A549 treated with ZK216348 at 1 μM for 4 hours (cell line): ENCODE measurements at places on chromosomes 11 and 22. TPM values are rescaled to one million over a fixed set of nuclear protein-coding genes. Genes with fewer than 3 reads are reported as not detected.

Gene P4HA3
- 37.2 to 64.7 TPM (median 49.8 TPM) in 5 replicates for total RNA-seq

Gene C22orf31
- not detected in 5 replicates for total RNA-seq

Gene CEP126
- total RNA-seq: 2.8 to 3.8 TPM (median 3.4 TPM) in 5 replicates

Gene OR10A2
- not detected in 5 replicates for total RNA-seq

Gene C2CD2L
- 3.6 to 6.6 TPM (median 6.5 TPM) in 5 replicates for total RNA-seq

Gene YAP1
- total RNA-seq: 45.5 to 75.2 TPM (median 60.5 TPM) in 5 replicates

Gene ANO1
- total RNA-seq: 1.4 to 3.0 TPM (median 1.7 TPM) in 5 replicates

Gene FDXACB1
- total RNA-seq: 1.4 to 2.3 TPM (median 1.6 TPM) in 5 replicates

Gene RFPL1
- total RNA-seq: not detected in 5 replicates

Gene ALDH3B2
- not detected in 5 replicates for total RNA-seq

Gene FAT3
- total RNA-seq: 0.27 to 0.67 TPM (median 0.49 TPM) in 5 replicates

Gene EPS8L2
- total RNA-seq: 64.8 to 145 TPM (median 118 TPM) in 5 replicates

Gene SCGB1A1
- not detected in 5 replicates for total RNA-seq

Gene TPBGL
- 0.15 to 0.36 TPM (median 0.28 TPM) in 5 replicates for total RNA-seq

Gene CATSPERZ
- 1.7 to 2.4 TPM (median 2.3 TPM) in 5 replicates for total RNA-seq

Gene PYGM
- total RNA-seq: 0.36 to 0.73 TPM (median 0.39 TPM) in 5 replicates

Gene ENDOD1
- total RNA-seq: 10.9 to 15.8 TPM (median 15.0 TPM) in 5 replicates

Gene BTG4
- 0.21 to 0.27 TPM in 2 of 5 replicates, not detected in the others for total RNA-seq

Gene OR4D5
- not detected in 5 replicates for total RNA-seq

Gene GLYAT
- not detected in 5 replicates for total RNA-seq

Gene TRPT1
- 18.0 to 27.2 TPM (median 23.8 TPM) in 5 replicates for total RNA-seq

Gene TRIM49C
- not detected in 5 replicates for total RNA-seq

Gene SLC5A12
- total RNA-seq: not detected in 5 replicates

Gene KRTAP5-9
- total RNA-seq: not detected in 5 replicates

Gene CCDC15
- total RNA-seq: 0.50 to 0.88 TPM (median 0.67 TPM) in 5 replicates

Gene TRIM6
- 9.6 to 15.3 TPM (median 10.6 TPM) in 5 replicates for total RNA-seq

Gene CASP1
- 0.31 to 0.37 TPM in 2 of 5 replicates, not detected in the others for total RNA-seq

Gene EHF
- 0.36 to 1.3 TPM (median 0.95 TPM) in 5 replicates for total RNA-seq

Gene PTGDR2
- total RNA-seq: 0.06 to 0.09 TPM in 2 of 5 replicates, not detected in the others

Gene PKP3
- 23.3 to 42.5 TPM (median 38.8 TPM) in 5 replicates for total RNA-seq

Gene LGALS1
- total RNA-seq: 1,225 to 1,377 TPM (median 1,256 TPM) in 5 replicates
